Chondrocyte (in vitro differentiated cells): ENCODE measurements at places on chromosomes 2 and 18. TPM values are rescaled to one million over a fixed set of nuclear protein-coding genes. Genes with fewer than 3 reads are reported as not detected.

GRCh38 chr2:146661473-146662096, 1183.2 kb upstream of the ACVR2A start:
- no peak for DNase-seq

DNA sequence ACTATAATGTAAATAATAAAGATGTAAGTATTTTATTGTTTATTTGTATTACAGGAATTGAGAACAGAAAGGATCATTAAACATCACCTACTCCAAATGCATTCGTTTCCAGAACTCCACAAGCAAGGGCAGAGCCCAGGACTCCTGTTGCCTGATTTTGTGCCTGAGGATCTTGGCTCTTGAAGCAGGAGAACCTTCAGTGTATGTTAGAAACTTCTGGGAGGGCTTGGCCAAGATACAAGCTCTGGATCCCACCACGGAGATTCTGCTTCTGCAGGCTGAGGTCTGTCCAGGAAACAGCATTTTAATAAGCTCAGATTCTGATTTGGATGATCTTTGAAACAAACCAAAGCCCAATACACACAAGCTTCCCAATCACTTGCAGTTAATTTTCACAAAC, 142.4 kb upstream of the SOX11 start:
- DNase-seq: no peak

GRCh38 chr2:188345020-188345419, 53.3 kb downstream of the GULP1 start:
- DNase-seq: no peak

DNA sequence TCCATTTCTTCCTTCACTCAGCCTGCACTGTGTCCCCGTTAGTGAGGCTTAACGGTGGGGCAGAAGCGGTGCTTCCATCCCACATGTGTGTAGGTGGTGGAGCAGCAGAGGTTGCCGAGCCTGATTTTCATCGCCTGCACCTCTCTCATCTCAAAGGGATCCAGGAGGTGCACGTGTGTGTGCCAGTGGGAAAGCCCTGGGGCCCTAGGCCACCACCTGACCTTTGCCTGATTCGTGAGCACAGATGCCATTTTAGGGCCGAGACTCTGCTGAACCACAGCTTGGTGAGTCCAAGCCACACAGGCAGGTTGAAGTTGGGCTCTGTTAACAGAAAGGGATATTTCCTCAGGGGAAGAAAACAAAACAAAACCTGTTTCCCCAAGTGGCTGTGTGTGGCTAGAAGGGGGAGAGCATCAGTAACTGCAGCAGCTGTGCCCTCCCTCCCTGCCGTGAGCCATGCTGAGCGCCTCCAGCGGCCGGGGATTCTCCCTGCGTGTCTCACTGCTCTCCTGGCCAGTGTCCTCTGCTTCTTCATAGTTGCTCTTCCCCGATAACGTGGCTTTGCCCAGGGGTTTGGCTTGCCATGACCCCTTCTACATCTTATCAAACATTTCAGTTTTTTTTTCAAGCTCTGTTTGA, 81.5 kb downstream of the MAPRE2 start:
- no peak for DNase-seq

- DNase-seq: no peak
Observed at GRCh38 chr2:37786854-37787253, 115.4 kb upstream of the CDC42EP3 start.

DNA sequence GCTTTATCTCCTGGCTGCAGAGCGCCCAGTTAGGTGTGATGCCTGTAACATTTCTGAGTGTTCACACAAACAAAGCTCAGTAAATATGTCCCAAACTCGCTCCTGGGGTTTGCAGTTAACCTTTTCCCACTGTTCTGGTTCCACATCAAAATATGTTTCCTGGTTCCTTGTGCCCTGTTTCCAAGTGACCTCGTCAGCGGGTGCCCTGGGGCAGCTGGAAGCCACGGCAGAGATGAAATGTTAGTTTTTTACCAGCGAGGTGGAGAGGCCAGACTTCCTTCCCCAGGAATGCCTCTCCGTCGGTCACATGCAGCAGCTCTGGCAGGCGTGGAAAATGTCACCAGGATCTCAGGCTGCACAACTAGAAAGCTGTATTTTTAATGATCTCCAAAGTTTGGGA, 18.2 kb downstream of the NFATC1 start:
- peak; percentile 29 for DNase-seq

- DNase-seq: no peak
Observed at GRCh38 chr2:190896477-190896876, 15.9 kb downstream of the GLS start.

GRCh38 chr2:39990335-39990900, 211.4 kb upstream of the THUMPD2 start:
- DNase-seq: no peak

DNA sequence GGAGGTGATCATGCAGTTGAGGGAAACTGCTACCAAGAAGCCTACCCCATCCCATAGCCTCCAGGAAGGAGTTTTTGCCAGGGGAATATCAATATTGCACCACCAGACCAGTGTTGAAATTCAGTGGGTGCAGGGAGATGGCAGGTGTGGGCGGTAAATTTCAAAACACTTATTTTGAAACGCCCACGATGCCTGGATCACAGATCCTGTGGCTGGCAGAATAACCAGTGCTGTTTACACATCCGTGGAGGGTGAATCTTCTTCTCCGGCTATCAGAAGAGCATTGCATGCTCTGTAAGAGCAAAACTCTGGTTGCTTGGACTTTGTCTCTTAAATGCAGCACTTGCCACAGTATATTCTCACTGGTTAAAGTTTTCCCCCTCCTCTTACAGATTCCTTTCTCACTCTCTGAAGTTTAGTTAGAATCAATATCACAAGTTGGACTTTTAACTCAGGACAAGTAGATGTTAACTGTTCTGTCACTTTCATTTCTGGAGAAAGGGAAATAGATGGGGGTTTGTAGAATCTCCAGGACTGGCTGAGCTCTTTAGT, 70.5 kb upstream of the ZCCHC2 start:
- DNase-seq: no peak

- DNase-seq: no peak
Observed at GRCh38 chr2:204354442-204354856, 190.8 kb upstream of the PARD3B start.

- DNase-seq: no peak
Observed at GRCh38 chr18:14106906-14107305, 25.3 kb downstream of the ZNF519 start.

DNA sequence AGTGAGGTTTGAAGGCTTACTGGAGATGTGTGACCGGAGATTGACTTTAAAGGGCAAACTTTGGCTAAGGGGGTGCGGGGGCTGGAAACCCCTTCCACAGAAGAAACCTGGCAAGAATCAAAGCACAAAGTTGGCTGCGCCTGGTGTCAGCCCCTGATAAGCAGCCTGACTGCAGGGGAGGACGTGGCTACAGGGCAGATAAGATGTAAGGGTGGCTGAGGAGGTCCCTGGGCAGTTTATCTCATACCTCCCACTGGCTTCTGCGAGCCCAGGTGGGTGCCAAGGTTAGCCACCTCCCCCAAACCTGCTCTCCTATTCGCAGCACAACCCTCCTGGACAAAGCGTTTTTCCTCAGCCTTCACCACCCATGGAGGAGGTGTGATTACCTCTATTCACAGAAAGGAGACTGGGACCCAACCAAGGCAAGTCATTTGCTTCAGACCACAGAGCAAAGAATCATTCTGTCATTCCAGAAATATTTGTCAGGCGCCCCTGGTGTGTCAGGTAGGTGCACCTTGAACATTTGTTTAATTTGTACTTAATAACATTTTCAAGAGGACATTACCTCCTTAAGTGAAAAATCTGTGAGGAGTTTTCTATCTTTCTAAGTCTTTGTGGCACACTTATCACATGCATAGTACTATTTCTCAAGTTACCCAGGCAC, 73.1 kb upstream of the IL1R1 start:
- no peak for DNase-seq

DNA sequence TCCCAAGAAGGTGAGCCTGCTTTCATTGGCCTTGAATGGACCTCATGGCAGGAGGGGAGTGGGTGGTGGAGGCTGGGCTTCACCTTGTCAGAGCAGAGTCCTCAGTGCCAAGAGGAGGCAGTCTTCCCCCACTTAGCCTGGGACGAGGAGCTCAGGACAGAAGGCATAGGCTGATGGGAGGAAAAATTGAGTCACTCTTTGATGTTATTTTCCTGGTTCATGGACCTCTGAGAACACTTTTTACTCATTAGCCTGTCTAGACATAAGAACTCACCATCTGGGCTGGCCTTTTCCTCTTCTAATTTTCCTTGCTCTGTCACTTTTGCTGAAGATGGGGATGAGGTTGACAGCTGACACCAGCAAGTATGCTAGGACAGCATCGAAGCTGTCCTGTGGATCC, 225.7 kb upstream of the TNP1 start:
- no peak for DNase-seq

DNA sequence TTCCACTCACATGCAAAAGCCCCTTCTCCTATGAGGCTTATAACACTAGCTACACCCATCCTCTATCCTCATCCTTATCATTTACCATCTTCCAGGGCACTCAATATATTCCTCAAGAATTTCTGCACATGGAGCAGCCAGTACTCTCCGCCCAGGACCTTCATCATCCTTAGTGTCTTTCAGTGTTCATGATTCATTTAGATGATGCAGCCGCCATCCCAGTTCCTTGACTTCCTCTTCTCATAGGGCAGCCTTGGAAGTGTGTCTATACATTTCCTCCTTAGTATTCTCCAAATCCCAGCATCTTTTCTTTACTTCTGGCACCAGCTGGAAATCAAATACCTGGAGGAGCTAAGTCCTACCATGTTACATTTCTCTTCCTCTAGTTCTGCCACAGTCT, 3.0 kb upstream of the ITSN2 start:
- no peak for DNase-seq

FBXO36 gene
- total RNA-seq: 3.0 to 5.9 TPM (median 3.3 TPM) in 3 replicates

CPO gene
- total RNA-seq: 0.34 TPM in 1 of 3 replicates, not detected in the others

ANO7 gene
- total RNA-seq: 0.48 to 2.2 TPM (median 1.5 TPM) in 3 replicates

SPHKAP gene
- not detected in 3 replicates for total RNA-seq

MYOM1 gene
- 1.2 to 1.5 TPM (median 1.5 TPM) in 3 replicates for total RNA-seq

SULT1C2 gene
- total RNA-seq: 0.27 to 0.29 TPM (median 0.28 TPM) in 3 replicates

GPAT2 gene
- total RNA-seq: not detected in 3 replicates
